ENCODE measurements at places on chromosomes 4 and X. TPM values are rescaled to one million over a fixed set of nuclear protein-coding genes. Genes with fewer than 3 reads are reported as not detected.

MAGIX gene
- total RNA-seq: 12.5 TPM

DNA sequence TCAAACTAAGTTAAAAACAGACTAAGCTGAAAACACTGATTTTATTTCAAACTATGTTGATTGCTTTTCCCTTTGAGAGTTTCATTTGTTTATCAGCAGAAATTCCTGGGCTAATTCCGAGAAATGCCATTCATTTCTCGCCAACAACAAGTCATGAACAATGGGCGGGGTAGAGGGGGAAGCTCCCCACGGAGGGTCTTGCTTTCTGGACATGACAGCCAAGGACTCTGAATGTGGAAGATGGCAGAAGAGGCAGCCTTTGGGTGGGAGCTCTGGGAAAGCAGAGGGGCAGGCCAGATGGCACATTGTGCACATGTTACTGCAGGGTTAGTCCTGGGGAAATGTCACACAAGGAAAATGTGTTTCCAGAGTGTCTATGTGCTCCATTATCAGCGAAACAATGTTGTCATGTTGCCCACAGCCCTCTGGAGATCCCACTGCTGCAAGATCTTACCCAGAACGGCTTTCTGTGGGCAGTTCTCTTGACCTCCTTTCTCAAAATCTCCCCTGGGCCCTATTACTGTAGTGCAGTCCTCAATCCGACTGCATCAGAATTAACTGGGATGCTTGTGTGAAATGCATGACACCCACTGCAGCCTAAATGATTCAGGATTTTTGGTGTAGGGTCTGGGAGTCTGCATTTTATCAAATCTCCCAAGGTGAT lies 45.0 kb downstream of the CHRDL1 start:
- no peak for DNase-seq
- no peak overlapping the region for H3K4me3 ChIP-seq
- no peaks in the 10 kb centered on the region for H3K4me1 ChIP-seq
- H3K36me3 ChIP-seq: no peaks in the 10 kb centered on the region
- H3K27ac ChIP-seq: no peak overlapping the region

- H3K36me3 ChIP-seq: no peaks in the 10 kb centered on the region
- no peaks in the 10 kb centered on the region for H3K27me3 ChIP-seq
- H3K4me1 ChIP-seq: no peaks in the 10 kb centered on the region
- no peak for DNase-seq
These were observed 52.2 kb downstream of the RAPGEF2 start for GRCh38 chr4:159155119-159155518.

NDNF gene
- not detected for total RNA-seq

DNA sequence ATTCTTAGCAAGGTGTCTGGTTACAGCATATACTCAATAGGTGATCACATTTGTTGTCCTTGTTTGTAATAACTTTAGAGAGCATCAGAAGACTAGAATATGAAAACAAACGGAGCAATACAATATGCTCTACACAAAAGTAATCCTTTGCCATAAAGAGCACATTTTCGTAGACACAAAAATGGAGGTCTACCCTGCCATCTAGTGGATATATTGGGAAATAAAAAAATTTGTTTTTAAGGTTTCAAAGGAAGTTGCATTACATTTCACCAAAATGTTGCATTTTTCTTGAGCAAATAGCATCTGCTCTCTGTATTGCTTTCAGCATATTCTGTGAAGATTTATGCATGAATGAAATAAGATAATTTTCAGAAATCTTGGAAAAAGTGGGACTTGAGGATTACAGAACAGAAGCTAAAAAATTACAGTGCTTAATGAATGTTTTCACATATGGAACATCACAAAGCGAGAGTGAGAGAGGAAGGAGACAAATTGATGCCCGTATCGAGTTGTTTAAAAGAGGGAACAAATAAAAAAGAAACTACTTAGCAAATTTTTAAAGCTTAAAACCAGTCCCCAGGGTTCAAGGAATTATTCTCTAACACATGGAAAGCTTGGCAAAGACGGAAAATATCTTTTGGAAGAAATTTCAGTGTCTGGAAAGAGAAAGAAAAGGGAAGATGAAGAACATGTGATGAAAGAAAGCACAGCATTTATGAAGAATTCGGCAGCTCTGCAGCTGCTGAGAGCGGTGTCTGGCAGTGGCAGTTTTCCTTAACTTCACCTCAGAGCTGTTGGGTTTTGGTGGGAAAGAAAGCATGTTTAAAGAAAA lies 390.1 kb downstream of the ANKRD50 start:
- H3K27me3 ChIP-seq: no peaks in the 10 kb centered on the region
- H3K4me1 ChIP-seq: peaks cover 17% of the 10 kb centered on the region
- peak; percentile 69 for DNase-seq
- no peak overlapping the region for H3K27ac ChIP-seq
